Stimulated activated CD4-positive, alpha-beta T cell treated with anti-CD3 and anti-CD28 coated beads, Interleukin-4, amount 100 ng/mL, for 1 hour (primary cell): ENCODE measurements at places on chromosomes 6 and 20.

DNA sequence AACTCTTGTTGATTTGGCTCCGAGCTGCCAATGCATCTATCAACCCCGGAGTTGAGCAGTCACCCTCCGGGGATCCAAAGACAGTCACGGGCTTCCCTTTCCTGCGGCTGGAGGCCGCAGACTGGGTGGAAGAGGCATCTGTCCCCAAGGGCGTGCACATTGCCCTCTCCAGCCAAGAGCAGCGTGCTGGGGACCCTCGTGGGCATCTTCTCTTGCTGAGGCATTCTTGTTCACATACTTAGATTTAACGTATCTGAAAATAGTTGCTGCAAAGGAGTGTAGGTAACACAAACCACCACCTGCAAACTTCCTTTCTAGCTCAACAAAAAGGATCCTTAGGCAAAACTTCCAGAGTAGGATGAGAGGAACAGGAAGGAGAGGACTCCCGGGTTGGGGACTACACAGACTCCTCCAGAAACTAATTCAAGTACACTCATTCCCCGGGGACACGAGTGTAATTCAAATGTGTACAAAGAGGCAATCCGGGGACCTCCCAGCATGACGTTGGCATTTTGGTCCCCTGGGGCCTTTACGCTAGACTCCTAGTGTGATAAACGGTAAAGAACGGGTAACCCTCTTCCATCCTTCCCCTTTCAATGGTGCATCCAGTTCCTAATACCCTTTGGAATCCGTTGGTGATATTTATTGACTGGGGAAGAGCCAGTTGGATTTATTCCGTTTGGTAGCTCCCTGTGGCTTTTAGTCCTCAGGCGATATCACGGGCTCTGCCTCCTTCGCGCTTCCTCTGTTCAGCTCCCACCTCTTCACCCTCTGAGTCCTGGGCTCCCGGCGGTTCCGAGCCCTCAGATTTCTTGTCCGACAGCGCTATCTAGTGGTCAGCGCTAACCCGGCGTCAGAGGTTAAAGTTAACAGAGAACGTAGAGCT is 2.7 kb upstream of the COL12A1 start:
- peak; percentile 80 for DNase-seq

DNA sequence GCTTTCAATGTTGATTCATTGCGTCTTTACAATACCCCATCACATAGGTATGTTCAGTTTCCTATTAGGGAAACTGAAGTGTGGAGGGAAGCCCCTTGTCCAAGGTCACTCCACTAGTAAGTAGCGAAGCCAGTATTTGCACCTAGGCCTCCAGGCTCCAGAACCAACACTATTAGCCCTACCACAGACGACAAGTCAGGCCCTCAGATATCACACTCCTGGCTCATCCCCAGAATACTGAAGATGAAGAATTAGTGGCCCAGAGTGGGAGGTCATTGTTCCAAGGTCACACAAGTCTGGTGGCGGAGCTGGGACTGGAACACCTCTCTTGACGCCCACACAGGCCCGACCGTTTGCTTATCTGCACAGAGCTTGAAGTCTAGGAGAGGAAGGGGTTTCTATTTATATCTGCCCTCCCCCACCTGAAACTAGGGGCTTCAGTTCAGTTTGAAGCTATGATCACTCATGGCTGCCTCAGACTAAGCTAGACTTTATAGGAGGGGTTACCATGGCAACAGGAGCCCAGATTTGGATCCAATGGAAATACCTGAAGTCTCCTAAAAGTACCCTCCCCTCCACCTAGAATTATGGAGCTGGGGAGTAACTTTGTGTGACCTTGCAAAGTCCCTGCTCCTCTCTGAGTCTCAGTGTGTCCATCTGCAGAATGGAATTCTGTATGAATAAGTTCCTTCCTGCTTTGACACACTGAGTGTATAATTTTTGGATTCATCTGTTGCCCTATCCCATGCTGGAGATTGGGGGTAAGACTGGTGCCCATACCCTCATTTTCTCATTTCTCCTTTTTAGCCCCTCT is 2.2 kb downstream of the SNTA1 start:
- DNase-seq: no peak

DNA sequence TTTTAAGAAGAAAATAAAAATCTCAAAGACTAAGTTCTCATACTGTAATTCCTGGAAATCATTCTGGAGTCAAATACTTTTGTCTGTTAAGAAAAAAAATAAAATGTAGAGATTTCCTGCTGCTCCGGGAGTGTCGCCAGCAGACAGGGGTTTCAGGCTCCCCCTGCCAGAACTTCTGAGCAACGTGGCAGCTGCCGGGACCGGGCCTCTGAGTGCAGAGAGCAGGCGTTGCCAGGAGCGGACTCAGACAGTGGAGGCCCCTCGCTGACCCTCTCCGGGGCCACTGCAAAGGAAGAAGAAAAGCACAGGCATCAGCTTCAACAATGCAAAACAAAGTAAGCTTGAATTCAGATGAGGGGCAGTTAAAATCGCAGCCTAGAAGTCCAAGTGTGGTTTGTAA is 95.5 kb downstream of the THBS2 start:
- DNase-seq: no peak

DNA sequence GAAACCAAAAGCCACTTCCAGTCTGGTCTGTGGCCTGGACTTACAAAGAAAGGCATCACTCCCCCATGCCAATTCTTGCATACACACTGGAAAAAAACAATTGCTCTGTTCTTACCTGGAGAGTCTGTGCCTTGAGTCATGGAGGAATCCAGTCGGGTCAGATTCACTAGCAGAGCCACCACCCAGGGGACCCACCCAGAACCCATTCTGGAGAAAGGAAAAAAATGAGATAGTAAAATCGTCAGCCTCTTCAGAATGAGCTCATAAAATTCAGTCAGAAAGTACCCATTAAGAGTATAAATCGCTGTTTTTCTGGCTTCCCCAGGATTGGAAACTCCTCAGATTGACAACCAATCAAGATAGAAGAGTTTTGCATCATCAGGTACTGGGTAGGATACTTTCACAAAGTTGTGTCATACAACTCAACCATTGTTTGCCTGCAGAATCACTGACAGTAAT is at the start of gene HLA-DOB:
Gene HLA-DOB, minus strand, starts transcription at position 257 of the 459 bp plus-strand sequence. Its CDS starts 51 bp downstream, at position 206.
- no peak for DNase-seq
